Skeletal muscle tissue (tissue), 5 donors: ENCODE measurements at places on chromosomes 5 and 9. TPM values are rescaled to one million over a fixed set of nuclear protein-coding genes. Genes with fewer than 3 reads are reported as not detected.

Gene FER
- 19.8 TPM for total RNA-seq

Gene SLC12A2
- total RNA-seq, result 24.5 TPM

Gene SLC25A2
- total RNA-seq, result 0.52 TPM

Gene ZFYVE16
- total RNA-seq, result 50.1 TPM

Gene SLC1A1
- not detected for total RNA-seq

Gene PIK3R1
- total RNA-seq, result 33.4 TPM

Gene PCDHGA11
- 6.8 TPM for total RNA-seq

Gene GFPT2
- total RNA-seq, result 9.9 TPM

Gene NKD2
- total RNA-seq, result 1.6 TPM

Gene FBXL7
- 3.7 TPM for total RNA-seq

Gene NSG2
- total RNA-seq, result under 0.01 TPM

Gene SPAG8
- 0.52 TPM for total RNA-seq
